DMS 273 treated with DMSO at 0.1 percent for 48 hours (cell line): ENCODE measurements at places on chromosomes 13 and 19.

- DNase-seq, result no peak
These were observed 122.0 kb downstream of the ENOX1 start for GRCh38 chr13:43664700-43665191.

DNA sequence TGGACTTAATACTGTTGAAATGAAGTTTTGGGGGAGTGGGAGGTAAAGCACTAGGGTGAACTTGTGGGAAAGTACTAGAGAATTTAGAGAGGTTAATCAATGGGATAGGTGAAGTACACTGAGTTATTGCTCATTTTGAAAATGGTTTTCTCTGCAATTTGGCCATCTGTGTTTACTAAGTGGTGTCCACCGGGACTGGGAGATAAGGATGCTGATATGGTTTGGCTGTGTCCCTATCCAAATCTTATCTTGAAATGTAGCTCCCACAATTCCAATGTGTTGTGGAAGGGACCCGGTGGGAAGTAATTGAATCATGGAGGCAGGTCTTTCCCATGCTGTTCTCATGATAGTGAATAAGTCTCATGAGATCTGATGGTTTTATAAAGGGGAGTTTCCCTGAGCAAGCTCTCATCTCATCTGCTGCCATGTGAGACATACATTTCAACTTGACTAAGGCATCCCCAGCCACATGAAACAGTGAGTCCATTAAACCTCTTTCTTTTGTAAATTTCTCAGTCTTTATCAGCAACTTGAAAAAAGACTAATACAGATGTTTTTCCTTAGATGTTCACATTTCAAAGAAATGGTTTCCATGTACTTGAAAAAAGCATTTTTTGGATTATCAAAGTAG lies 1569.4 kb upstream of the PRR20A start:
- no peak for DNase-seq

GRCh38 chr19:17579661-17580244 lies 24.3 kb downstream of the COLGALT1 start:
- DNase-seq, result no peak

GRCh38 chr13:92224825-92225224 lies 826.4 kb downstream of the GPC5 start:
- DNase-seq, result no peak

DNA sequence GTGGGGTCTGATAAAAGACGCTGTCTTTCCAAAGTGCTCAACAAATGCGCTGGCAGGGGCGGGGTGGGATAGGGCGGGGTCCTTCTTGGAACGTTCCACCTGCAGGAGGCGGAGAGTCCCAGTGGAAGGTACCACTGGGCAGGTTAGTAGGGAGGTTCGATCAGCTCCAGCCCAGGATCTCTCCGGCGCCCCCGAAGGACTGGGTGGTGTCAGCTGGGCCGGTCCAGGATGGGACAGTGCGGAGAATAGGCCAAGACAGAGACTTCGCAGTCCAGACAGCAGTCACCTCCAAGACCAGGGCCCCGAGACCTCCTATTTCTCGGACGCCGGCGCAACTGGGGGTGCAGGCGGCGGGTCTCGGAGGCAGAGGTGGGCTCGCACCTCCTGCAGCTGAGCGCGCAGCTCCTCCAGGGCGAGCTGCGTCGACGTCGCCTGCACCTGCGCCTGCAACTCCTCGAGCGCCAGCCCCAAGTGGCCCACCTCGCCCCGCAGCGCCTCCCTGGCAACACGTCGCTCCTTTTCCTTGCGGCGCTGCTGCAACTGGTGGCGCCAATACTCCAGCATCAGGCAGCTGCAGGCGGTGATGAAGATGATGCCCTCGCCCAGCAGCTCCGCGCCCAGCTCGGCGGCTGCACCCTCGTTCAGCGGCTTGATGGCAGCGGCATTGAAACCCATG lies 21.6 kb downstream of the VASP start:
- no peak for DNase-seq

DNA sequence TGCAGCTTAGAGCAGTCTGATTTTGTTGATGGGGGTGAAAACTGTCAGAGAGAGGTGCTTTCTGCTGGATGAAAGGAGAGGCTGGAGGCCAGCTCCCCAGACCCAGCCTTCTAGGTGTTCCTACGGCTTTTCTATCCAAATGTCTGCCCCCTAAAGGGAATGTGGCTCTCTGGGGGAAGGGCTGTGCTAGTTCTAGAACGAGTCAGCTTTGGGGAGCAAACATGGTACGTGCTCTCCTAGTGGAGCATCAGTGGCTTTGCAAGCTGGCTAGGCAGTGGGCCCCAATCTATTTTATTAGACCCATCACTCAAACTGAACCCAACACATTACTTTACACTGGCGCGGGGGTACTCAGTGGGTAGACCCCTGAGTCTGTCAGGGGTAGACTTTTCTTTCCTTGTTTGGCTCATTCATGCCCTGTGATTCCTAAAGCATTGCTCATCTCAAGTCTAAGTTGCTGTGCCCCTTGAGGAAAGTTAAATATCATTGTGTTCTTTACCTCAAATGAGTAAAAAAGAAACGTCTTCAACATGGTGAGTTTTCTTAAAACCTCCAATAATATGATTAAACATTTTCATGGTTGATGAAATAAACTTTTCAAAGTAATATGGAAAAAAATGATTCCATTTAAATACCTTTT lies 254.9 kb downstream of the DLEU7 start:
- DNase-seq, result no peak

DNA sequence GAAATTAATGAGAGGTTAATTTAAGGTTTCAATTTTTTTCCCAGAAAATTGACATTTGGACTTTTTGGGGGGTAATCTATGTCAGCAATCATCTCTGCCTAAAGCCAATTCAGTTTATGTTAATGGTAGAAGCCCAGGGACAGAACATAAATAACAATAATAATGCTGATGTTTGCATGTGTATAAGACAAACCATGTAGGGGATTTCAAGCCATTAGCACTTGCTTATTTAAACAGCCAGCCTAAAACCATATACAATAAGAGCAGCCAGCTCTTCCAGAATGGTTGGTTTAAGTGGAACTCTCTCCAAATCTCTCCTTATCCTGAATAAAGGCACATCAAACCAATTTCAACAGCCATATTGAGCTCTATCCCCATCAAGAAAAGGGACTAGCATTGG lies 7.0 kb upstream of the FOXO1 start:
- DNase-seq, result no peak
